T-helper 1 cell (primary cell): ENCODE measurements at places on chromosomes 1 and 21.

DNA sequence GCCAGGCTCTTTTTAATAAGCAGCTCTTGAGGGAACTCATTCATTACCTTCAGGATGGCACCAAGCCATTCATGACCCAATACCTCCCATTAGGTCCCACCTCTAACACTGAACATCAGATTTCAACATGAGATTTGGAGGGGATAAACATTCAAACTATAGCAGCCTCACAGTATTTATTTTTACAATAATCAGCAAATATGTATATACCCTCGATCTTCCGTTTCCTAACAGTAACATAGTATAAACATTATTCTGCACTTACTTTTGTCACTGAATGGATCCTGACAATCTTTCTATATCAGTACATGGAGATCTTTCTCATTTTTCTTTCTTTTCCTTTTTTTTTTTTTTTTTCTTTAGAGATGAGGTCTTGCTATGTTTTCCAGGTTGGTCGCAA is 5.4 kb downstream of the CATSPER4 start:
- no peak for DNase-seq

DNA sequence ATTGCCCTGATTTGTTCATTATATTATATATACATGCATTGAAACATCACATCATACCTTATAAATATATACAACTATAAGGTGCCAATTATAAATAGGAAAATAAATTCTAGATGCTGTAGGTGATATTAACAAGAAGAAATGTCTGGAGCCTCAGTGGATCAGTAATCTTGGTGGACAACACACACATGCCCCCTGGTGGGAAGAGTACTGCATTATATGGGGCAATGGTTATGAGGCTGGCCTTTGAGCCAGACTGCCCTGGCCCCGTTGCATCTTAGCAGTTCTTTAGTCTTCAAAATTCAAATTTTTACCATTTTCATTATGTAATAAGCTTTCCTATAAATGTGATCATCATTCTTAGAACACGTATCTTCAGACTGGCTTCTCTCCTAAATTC is 335.0 kb upstream of the GREM2 start:
- DNase-seq, result no peak

DNA sequence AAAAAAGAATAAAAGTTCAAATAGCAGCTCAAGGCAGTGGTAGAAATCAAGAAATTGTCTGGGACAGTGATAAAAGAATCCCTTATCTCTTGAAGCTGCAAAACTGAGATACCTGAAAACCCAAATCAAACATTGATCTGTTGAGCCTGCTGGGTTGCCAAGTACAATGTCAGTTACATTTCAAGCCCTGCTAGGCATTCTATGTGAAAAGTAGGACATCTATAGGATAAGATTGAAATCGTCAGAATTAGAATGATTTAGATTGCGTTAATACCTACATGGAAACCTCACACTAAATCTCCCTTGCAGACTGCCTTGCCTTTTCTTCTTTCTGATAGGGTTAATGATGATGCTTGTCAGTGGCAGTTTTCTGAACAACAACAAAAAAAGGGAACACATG is 1684.4 kb upstream of the B3GALT2 start:
- DNase-seq, result no peak

- DNase-seq, result no peak
Observed at GRCh38 chr1:176604461-176604860, 141.5 kb downstream of the PAPPA2 start.

DNA sequence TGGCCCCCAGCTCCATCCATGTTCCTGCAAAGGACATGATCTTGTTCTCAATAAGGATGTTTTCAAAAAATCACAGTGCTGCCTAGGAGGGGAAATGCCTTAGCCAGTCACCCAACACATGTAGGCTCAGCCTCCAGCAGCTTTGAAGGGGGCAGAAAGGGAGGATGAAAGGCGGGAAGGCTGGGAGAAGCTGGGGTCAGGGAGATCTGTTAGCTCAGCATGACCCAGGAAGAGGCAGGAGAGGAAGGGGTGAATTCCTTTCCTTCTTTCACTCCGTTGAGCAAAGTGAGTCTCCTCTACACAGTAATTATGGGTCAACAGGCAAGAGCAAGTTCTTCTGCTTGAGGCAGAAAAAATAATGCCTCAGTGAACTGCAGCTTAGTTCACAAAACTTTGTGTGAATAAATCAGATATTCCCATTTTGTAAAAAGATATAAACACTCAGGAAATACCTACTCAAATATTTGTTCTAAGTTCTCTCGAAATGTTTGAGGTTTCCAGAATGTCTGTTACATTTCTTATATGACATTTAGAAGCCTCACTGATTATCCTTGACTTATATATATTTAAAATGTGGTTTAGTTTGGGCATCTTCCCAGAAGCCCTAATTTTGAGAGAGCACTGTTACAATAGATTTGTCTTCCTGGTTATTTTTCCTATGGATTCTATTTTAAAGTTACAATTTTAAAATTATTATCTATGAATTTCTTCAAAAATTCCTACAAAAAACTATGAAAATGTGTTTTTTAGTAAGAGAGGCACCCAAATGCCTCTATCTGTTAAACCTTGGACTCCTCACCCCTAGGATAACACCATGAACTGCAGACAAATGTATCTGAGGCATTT is 116.8 kb downstream of the KCNJ6 start:
- DNase-seq, result no peak

- no peak for DNase-seq
Observed at GRCh38 chr21:27466140-27466539, 499.3 kb upstream of the ADAMTS5 start.

GRCh38 chr1:47233186-47233585 is 1.2 kb upstream of the TAL1 start:
- no peak for DNase-seq

DNA sequence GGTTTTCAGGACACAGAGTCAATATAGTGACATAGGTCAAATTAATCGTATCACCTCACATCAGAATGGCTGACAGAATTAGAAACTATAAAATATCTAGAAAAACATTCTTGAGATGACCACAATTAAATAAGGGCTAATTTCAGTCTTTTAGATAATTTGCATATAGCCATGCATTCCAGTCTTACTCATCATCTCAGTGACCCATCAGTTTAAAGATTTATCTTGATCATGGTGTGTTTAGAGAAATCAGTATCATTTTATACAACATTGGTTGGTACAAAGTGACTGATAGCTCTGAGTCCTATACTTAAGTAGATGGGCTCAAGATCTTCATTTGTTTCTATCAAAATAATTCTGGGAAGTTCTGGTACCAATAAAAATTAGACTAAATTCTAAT is 262.3 kb upstream of the SNX7 start:
- no peak for DNase-seq

GRCh38 chr1:64047549-64047996 is 155.8 kb upstream of the UBE2U start:
- DNase-seq, result no peak

- peak; percentile 63 for DNase-seq
Observed at GRCh38 chr1:153536012-153536670, 350 bp upstream of the S100A6 start.

- DNase-seq, result no peak
Observed at GRCh38 chr1:229857585-229857984, 209.5 kb upstream of the GALNT2 start.

DNA sequence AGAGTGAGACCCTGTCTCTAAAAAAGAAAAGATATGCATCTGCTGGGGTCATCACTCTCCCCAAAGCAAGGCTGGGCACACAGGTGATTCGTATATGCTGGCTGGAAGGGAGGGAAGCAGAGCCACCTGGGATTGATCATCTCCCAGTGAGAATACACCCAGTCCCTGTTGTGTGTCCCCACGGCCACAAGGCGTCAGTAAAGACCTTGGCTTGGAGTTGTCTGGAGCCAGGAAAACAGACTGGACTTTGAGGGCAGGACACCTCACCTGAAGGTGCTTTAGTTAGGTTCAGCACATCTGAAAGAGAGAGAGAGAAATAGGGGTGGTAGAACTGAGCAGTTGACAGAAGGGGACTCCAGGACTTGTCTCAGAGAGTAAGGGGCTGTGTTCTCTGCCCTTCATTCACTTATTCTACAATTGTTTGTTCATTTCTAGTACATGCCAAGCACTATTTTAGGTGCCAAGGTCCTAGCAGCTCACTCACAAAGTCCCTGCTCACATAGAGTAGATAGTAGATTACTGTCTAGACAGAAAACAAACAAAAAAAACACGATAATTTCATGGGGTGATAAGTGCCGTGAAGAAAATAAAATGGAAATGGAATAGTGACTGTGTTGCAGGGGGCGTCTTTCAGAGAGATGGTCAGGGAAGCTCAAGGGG is 13.5 kb downstream of the CITED4 start:
- no peak for DNase-seq

GRCh38 chr1:231122143-231122542 is 39.7 kb upstream of the TRIM67 start:
- DNase-seq, result no peak

DNA sequence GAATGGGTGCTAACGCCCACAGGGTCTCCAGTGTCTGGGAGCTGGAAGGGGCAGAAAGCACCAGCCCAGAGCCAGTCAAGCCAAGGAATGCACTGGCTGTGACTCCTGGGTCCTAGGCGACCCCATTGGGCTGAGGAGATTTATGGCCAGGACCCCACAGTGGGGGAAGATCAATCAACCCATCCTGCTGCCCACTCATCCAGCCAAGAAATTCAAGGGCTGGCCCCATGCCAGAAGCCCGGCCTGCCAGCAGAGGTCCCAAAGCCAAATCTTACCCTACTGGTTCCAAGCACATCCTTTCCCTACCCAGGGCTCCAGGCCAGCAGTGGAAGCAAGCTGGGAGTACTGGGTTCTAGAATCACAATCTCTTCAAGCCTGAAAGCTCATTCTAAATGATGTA is 6.8 kb upstream of the PDZK1IP1 start:
- DNase-seq, result no peak

GRCh38 chr1:241156231-241156965 is 200.6 kb downstream of the RGS7 start:
- DNase-seq, result no peak

GRCh38 chr1:44575396-44575795 is 98.9 kb downstream of the TMEM53 start:
- no peak for DNase-seq

DNA sequence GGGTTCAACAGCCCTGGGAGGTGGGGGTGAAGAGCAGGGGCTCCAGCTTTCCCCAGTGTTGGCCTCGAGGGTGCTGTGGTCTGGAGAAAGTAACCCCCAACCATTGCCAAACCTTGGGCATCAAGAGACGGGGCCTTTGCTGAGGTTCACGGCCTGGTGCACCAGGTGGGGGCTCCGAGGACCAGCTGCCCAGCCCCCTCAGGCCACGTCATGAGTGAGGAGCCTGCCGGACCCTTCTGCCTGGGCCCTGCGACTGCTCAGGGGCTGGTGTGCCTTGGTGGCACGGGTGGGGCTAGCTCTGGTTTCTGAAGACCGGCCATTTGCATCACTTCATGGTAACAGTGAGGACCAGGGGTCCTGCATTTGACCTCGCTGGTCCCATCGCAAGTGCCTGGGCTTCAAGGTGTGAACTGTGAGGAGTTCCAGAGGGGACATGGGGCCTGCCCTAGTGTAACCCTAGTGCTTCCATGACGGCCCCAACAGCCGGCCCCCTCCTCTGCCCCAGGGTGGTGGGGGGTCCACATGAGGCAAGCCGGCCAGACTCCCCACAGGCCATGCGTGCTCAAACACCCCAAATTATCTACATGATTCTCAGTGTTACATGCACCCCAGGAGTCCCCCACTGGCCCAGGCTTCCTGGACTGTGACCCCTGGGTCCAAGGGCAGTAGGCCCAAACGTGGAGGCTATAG is 13.5 kb downstream of the MORN1 start:
- DNase-seq, result no peak

DNA sequence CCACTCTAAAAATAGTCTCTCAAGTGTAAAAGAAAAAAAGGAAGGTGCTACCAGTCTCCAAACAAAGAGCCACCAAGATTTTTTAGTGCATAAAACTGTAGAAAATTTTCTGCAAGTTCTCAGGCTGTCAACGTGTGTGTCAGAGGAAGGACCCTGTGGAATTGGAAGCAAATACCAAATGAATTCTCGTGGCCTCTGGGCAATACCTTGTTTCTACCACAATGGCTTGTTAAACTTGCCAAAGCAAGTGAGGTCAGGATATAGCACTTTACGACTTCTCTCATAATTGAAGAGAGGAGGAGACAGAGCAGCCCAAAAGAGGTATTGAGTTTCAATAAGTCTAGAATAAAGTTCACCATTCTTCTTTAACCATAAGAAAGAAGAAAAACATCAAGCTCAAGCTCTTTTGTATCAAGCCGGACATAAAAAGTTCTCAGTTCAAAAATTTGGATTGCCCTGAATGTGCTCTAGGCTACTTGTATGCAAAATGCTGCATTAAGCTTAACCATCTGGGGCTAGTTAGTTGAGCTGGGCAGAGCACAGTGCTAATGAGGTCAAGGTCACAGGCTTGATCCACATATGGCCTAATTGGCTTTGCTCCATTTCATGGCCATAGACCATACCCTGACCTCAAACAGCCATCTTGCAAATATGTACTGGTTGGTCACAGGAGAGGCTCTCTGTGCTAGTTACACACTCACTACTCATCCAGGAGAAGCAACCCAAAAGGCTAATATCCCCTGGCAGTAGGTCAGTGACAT is 60.5 kb downstream of the TBX15 start:
- no peak for DNase-seq

- DNase-seq, result no peak
Observed at GRCh38 chr1:247409869-247410544, 6.0 kb upstream of the NLRP3 start.

DNA sequence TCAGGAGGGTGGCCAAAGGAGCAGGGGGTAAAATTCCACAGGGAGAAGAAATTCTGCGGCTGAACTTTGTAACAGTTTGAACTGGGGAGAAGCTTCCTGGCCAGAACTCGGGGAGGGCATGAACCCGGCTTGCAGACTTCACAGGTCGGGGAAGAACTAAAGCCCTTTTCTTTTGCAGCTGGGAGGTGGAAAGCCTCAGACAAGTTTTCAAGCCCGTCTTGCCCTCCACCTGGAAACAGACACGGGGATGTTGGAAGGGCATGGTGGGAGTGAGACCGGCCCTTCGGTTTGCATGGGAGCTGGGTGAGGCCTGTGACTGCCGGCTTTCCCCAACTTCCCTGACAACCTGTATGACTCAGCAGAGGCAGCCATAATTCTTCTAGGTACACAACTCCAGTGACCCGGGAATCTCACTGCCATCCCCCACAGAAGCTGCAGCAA is 11.3 kb downstream of the THEM4 start:
- no peak for DNase-seq

- DNase-seq, result no peak
Observed at GRCh38 chr1:107413546-107413945, 272.7 kb downstream of the NTNG1 start.

DNA sequence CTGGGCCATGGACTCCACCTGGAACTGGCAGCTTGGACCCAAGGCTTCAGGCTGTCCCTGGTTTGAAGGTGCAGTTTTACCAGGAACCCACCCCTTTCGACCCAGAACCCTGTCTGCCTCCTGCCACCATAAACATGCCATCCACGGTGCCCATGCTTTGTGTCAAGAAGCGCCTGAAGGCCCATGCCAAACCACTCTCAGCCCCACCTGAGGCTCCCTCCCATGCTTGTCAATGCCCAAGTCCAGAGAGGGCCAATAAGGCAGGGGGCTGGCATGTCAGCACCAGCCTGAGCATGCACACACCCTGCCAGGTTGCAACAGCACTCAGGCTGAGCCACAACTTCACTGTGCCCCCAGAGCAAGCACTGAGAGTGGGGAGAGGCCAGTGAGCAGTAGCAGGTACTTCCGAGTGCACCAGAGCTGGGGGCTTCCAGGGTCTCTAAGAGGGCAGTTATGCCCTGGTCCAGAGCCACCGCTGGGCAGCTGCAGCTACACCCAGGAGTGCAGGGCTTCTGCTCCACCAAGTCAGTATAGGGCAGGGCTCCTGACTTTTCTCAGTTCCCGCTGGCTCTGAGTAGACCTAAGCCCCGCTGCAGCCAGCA is 1256.0 kb downstream of the AMY1C start:
- DNase-seq, result no peak
